Sigmoid colon (tissue), 7 donors: ENCODE measurements at places on chromosomes 7 and 10. TPM values are rescaled to one million over a fixed set of nuclear protein-coding genes. Genes with fewer than 3 reads are reported as not detected.

- no peak for DNase-seq
Observed at GRCh38 chr7:12586271-12586670, 15.8 kb downstream of the SCIN start.

BTRC gene
- 12.8 TPM for total RNA-seq

PIP gene
- total RNA-seq = not detected

SLC16A12 gene
- total RNA-seq = 1.5 TPM

- DNase-seq = peak; percentile 67
Observed at GRCh38 chr10:84352251-84352842, 24.0 kb downstream of the CCSER2 start.

DNA sequence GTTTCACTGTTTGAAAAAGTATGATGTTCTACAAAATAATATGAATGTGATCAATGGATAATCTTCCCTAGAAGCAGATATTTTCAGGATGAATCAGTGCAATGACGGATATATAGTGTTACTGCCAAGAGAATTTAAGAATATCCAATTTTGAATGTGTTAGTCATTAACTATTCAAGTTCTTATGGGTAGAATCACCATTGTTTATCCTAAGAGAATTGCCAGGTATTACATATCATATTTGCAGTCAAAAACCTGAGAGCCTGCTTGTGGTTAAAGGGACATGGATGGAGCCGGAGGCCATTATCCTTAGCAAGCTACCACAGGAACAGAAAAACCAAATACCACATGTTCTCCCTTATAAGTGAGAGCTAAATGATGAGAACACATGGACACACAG, 26.9 kb downstream of the AHR start:
- no peak for DNase-seq

DNA sequence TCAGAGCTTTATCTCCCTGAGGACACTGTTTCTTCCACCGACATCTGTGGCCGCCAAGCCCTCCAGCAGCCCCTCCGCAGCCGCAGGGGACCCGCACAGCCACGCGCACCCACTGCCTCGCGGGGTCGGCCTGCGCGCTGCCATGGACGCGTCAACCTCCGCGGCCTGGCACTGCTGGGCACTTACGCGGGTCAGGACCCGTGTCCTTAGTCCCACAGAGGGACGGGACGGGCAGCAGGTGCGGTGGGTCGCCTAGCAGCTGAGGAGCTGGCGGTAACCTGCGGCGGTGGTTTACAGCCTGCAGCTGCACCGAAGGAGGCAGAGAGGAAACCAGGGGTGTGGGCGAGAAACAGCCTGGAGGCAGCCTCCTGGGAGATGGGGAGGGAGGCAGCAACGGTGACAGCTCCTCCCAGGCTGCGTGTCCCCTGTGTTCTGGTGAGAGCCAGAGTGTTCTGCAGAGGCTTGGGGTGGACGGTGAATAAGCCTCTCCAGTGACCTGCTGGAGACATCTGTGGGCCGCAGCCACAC, 61.3 kb downstream of the SEC61G start:
- DNase-seq = no peak

DNA sequence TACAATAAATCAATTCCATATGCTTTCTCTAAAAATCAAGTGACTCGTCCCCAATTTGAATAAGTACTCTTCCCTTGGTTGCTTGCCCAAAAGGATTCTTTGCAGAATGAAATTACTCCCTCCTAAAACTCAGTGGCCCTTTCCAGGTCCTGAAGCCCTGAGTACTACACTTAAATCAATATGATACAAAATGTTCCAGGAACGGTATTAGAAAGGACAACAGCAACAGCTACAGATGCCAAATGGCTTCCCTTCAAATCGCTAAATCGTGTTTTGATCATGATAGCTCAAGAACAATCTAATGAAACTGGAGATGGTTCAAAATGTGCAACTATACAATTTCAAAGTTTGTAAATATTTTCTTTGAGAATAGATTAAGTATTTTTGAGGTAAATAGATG, 59.4 kb downstream of the TPK1 start:
- DNase-seq = no peak

GRCh38 chr7:901388-902154, 25.2 kb downstream of the GET4 start:
- peak; percentile 85 for DNase-seq
